NCI-H345 (cell line): ENCODE measurements at places on chromosomes 3 and 15.
A peak's percentile ranks its signal among the peaks of the same experiment; 100 is the strongest.

DNA sequence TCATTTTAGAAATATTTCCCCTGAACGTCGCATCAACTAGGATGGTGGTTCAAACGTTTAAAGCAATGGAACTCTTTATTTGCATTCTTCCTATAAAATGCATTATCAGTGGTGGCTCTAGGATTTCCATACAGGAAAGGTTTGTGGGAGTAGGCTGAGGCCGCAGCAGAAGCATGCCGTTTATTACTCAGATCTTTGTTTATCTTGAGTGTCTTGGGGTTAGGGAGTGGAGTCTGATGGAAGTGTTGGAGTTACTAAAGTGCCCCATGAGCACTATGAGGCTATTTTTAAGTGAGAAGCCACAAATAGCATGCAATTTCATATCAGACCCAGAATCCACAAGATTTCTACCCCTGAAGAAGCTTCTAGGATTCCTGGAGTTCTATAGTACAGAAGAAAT is 26.2 kb downstream of the ATOSA start:
- DNase-seq, result no peak

DNA sequence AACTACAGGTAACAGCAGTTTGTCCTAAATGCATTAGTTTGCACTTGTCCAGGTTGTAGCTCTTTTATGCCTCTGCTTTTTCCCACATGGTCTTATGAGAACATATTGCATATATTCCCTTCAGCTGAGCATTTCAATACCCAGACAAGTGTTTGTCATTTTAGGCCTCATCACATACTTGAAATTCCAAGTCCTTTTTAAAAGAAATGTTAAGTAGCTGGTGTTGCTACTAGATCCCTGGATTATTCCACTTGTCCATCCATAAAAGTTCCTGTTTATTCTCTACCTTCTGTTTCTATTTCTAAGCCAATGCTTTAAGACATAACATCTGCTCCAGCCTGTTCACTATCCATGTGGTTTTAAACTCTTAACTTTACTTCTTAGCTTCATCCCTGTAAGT is 128.4 kb downstream of the NECTIN3 start:
- DNase-seq, result no peak

DNA sequence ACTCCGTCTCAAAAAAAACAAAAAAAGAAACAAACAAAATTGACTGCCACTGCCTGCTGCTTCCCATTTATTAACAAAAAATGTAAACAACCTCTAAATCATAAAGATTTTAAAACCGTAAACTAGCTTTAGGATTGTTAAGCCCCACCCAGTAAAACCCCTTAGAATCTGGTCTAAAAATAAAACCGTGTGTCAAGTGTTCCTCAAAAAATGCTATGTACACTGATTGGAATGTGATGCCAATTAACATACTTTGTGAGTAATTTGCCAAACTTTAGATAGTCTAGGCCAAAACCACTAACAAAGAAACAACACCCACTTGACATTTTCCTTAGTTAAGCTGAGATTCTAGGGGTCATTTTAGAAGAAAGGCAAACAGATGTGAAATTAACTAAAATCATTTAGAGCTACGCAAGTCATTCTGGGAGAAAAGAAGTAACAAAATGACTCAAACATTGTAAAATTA is 5.3 kb downstream of the RAF1 start:
- DNase-seq, result no peak

- DNase-seq, result no peak
These were observed 51.4 kb upstream of the RNF7 start for GRCh38 chr3:141686466-141687291.

DNA sequence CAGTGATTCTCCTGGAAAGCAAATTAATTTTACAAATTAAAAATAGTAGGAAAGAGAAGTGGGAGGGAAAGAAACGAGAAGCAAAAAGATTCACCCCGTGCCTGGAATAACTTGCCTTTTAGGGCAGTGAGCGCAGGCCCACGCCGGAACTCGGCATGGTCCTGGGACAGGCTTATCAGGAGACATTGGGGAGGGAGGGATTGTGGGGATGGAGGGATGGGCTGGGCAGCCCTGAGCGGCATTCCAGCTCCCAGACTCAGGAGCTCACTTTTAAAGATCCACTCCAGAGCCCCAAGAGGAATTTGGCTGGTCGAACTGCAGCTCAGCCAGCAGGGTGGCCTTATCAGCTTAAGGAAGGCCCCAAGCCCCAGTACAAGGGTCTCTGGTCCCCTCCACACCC is 117.9 kb downstream of the ADCY5 start:
- DNase-seq, result no peak

DNA sequence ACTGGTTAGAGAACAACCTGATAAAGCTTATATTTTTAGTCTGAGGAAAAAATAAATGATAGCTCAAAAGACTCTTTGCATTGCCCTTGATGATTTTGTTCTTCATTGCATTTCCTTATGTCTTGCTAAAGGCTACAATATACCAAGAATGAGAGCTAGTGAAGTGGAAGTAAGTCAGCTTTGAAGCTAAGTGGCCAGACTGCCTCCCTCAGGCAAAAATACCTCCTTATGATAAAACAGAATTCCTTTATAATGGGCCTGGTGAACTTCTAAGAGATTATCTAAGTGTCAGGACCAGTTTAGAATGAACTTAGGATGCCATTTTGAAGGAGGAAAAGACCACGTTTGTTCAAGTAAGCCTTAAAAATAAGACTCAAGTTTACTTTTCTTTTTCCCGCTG is 678.4 kb downstream of the ROBO2 start:
- no peak for DNase-seq

GRCh38 chr3:72151465-72152238 is 366.7 kb upstream of the PROK2 start:
- DNase-seq, result no peak

GRCh38 chr3:69729147-69729919 is 9.9 kb upstream of the MITF start:
- DNase-seq, result no peak

DNA sequence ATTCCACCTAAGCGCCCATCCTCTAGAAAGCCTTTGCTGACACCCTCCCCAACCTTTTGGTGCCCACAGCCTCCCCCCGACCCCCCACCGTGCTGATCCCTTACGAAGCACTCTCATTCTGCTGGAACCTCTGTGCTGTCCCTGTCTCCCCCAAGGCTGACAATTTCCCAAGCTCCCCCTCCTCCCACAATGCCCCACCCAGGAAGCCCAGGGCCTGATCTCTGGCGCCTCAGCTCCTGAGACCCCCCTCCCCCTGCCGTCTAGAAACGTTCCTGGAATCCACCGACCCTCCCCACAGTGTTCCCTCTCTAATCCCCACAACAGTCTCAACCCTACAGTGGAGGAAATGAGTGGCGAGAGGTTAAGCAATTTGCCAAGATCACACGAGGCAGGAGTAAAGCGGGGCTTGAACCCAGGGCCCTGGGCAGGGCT is 18.3 kb downstream of the MYL3 start:
- no peak for DNase-seq

- peak; percentile 72 for DNase-seq
These were observed 258.1 kb downstream of the TBL1XR1 start for GRCh38 chr3:176939022-176939817.

GRCh38 chr3:113659996-113660395 is 36.4 kb downstream of the USF3 start:
- DNase-seq, result no peak

- DNase-seq, result no peak
These were observed 81.1 kb downstream of the FILIP1L start for GRCh38 chr3:100033184-100033583.

DNA sequence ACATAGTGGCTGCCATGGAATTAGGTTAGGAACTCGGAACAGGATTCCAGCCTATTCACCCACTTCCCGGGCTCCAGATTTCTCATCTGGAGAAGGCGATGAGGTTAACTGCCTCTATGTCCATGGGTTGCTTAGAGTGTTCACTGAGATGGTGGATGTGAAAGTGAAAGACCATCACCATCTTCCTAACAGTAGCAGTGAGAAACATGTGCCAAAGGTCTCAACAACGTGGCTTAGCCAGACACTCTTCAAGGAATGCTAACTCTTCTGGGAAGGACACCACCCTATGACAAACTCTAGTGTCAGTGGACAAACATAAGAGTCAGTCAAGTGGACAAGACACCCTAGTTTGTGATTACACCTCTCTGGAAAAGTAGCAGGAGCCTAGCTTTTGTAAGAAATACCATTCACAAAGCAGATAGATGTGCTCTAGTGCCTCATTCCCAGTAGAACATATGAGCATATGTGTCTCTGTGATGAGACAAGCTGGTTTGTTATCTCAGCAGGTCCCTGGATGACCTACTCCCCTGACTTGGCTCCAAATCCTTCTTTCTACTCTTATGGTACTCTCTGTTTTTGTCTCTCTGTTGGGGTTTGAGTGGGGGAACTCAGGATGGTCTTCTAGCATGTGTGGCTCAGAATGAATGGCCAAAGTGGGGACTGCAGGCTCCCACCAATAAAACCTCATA is 210.2 kb upstream of the WNT5A start:
- DNase-seq, result no peak

GRCh38 chr3:134134698-134135415 is 105.1 kb upstream of the SLCO2A1 start:
- no peak for DNase-seq

DNA sequence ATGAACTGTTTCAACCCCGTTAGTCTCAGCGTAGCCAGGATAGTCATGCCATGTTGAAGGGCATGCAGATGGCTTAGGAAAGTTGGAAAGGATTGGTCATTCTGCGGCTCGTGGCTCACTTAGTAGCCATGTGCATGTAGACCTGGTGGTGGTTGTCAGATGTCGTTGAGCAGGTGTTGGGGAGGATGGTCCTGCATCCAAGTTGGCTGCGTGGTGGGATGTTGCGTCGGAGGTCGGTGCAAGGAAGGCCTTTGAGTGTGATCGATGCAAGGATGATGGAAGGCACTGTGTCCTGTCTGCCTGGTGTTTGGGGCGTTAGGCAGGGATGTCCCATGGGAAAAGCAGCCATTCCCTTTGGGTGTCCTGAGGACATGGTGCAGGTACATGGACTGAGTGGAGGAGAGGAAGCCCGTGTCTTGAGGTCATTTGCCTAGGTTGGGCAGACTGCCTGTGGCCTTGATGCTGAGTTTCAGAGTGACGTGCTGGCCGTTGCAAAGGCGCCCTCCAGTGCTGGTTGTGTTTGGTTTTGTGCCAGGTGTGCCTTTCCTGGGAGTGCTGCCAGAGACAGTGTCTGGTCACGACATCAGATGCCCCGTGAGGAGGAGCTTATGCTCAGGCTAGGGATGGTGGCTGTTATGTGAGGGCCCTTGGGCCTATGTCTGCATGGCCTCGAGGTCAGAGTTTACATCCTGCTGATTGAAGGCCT is 103.4 kb downstream of the SNRPN start:
- no peak for DNase-seq

GRCh38 chr3:127226946-127227842 is 34.3 kb downstream of the PRR23E start:
- DNase-seq, result no peak

- DNase-seq, result no peak
These were observed 298 bp downstream of the BCL2L10 start for GRCh38 chr15:52112203-52112750.

GRCh38 chr3:52292247-52293065 is 4.8 kb downstream of the GLYCTK start:
- no peak for DNase-seq

GRCh38 chr15:33158366-33158765 is 36.1 kb downstream of the FMN1 start:
- no peak for DNase-seq

GRCh38 chr3:71521940-71522876 is 61.3 kb downstream of the FOXP1 start:
- DNase-seq, result no peak

DNA sequence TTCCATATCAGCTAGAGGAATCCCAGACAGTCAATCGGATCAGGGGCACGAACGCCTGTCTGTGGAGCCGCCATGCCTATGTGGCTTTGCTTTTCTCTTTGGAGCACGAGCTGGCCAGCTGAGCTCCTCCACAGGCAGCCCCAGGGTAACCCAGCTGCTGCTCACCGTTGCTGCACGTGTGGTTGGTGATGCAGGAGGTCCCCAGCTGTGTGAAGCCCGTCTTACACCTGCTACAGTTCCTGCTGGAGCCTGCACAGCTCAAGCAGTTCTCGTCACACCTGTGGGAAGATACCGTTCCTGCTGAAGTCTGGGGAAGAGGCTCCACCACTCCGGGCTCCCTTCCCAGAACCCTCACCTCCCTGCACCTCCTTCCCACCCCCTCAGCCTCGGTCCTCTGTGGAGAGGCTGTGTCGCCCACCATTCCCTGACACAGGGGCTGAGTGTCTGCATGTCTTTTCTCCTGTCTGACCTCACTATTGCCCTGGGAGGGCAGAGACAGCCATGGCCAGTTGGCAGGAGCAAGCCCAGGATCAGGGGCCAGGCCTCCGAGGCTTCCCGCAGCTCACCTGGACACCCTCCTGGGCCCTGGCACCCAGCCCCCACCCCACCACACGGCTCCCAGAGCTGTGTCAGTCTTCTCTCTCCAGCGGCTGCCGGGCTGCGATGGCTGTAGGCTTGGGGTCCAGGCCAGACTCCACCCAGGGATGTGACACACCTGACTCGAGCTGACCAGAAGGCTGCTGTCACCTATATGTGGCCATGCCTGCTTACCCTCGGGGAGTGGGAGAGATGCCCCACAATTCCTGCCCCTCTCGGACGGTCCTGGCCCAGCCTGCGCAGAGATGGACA is 12.2 kb upstream of the SNRPA1 start:
- DNase-seq, result peak; percentile 68

DNA sequence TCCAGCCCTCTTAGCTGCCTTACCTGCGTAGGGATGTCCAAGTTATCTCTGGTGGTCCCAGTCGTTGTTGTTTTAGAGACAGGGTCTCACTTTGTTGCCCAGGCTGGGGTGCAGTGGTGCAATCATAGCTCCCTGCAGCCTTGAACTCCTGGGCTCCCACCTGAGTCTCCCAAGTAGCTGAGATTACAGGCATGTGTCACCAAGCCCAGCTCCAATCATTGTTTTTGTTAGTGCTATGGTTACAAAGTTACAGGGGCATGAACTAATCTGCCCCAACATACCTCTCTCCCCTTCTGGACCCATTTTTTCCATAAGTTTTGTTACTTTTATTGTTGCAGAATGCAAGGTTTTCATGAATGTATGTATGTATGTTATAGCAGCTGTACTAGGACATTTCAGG is 54.7 kb downstream of the CTDSPL2 start:
- DNase-seq, result no peak

- DNase-seq, result no peak
These were observed 71.8 kb upstream of the NDN start for GRCh38 chr15:23758891-23759290.

DNA sequence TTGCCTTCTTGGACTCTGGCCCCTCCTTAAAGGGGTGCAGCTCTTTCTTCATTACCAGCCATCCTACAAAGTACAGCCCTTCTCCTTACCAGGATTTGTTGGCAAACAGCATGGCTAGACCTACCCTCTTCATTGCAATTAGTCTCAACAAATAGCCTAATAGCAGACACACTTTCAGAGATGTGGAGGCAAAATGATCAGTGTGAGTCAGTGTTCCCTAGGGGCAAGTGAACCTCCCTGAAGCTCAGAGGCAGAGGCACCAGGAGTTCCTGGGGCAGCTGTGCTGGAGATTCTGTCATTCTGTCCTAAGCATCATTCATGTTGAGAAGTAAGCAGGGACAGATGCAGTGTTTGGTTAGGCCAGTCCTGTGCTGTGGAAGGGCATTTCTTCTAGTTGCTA is 14.6 kb upstream of the MECOM start:
- DNase-seq, result no peak

- DNase-seq, result no peak
These were observed 41.0 kb upstream of the MANF start for GRCh38 chr3:51343918-51344687.

- no peak for DNase-seq
These were observed 133.3 kb upstream of the SLC24A5 start for GRCh38 chr15:47987461-47987860.

GRCh38 chr15:100235030-100235617 is 106.7 kb downstream of the ADAMTS17 start:
- no peak for DNase-seq

GRCh38 chr15:80831606-80832224 is 52.5 kb downstream of the CEMIP start:
- DNase-seq, result peak; percentile 15
